Activated B cell treated with CpG ODN at 0.5 μM for 24 hours (primary cell): ENCODE measurements at places on chromosomes 3 and 15. TPM values are rescaled to one million over a fixed set of nuclear protein-coding genes. Genes with fewer than 3 reads are reported as not detected.

- DNase-seq: no peak
Observed at GRCh38 chr3:11549580-11550140, 94.1 kb downstream of the VGLL4 start.

DNA sequence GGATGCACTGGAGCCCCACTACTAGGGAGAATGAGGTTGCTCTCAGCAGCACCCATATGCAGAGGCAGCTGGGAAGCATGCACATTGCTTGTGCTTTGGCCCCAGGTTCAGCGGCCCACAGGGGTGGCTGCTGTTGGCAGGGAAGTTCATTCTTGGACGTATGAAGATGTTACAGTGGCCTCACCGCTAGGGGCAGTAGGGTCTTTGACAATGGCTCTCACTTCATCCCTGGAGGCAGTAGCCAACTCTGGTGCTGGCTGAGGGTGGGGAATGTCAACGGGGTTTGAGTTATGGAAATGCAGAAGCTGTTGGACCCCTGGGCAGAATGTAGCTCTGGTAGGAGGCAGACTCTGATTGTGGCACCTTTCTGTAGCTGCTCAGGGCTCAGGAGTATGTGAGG lies 279.9 kb downstream of the SCAPER start:
- no peak for DNase-seq

DNA sequence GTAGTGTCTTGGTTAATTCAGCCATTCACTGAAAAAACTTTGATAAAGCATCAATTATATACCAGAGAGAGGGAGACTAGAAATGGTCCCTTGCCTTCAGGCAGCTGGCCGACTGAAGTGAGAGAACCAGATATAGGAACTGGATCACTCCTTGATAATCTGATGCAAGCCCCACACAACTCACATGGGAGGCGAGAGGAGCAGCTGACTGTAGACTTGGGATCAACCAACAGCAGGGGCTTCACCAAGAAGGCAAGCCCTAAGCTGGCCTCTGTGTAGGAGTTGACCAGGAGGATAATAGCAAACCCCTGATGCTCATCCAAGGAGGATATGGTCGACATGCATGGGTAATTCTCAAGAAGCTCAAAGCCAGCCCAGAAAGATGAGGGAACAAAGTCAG lies 133.1 kb downstream of the SRGAP3 start:
- DNase-seq: no peak

GRCh38 chr15:98442901-98443300 lies 205.4 kb upstream of the IGF1R start:
- DNase-seq: no peak

DNA sequence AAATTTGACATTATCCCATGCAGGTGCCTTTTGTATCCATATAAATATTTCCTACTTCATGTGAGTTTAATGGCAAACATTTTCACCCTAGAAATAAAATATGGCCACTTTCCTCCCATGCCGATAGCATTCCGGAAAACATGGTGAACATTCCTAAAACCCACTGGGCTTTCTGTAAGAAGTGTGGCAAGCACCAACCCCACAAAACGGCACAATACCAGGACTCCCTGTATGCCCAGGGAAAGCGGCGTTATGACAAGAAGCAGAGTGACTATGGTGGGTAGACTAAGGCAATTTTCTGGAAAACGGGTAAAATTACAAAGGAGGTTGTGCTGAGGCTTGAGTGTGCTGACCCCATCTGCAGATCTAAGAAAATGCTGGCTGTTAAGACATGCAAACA lies 7.6 kb downstream of the ANXA2 start:
- DNase-seq: no peak

DNA sequence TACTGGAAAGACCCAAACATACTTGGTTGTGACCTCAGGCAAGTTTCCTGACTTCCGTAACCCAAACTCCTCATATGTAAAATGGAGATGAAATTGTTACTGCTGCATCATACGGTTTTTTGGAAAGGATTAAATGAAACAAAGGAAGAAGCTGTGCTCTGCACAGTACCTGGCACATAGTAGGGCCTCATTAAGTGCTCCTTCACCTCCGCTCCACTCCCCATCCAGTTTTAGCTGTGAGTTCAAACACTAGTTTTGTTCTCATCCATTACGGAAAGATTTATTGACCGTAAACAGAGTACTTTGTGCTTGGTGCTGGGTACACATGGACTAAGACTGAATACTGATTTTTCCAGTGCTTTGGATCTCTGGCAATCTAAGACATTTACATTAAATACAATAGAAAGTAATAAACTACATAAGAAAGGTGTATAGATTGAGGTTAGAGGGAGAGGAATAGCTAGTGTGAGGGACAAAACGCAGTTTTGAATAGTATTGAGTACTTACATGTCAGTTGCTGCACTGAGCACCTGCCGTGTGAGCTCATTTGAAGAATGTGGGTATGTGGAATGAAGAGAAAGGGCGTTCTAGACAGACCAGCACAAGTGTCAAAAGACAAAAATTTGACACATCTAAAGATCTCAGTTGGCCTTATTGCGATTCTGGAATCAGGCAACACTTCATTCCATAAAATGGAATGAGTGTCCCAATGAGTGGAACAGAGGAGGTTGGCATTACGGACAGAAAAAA lies 594 bp upstream of the ICE2 start:
- DNase-seq: no peak

The PLSCR2 gene
- total RNA-seq: not detected in 2 replicates

The C2CD4A gene
- not detected in 2 replicates for total RNA-seq

The POTEB3 gene
- not detected in 2 replicates for total RNA-seq

The SCN5A gene
- 0.02 TPM in 1 of 2 replicates, not detected in the other for total RNA-seq

The POLR2M gene
- 53.8 and 65.2 TPM in 2 replicates for total RNA-seq

The PYGO1 gene
- total RNA-seq: 0.02 TPM in 2 replicates
